ENCODE measurements at places on chromosomes 5 and 9. TPM values are rescaled to one million over a fixed set of nuclear protein-coding genes. Genes with fewer than 3 reads are reported as not detected.

DNA sequence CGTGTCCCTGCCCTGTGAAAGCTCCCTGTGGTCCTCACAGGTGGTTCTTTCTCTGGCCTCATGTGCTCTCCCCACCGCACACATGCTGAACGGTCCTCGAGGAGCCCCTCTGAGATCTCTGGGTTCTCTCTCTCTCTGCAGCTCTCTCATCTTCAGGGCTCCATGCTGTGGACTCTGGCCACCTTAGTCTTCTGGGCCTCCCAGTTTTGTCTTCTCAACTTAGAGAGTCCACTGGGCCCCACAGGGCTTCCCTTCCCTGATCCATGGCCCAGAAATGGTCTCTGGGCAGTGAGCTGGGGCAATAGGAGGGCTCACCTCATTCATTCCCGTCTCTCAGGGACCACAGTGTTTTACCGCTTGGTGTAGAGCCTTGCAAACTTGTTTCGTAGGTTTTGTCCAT lies 26.4 kb downstream of the FGD3 start:
- no peaks in the 10 kb centered on the region for H3K36me3 ChIP-seq
- H3K27me3 ChIP-seq, result no peaks in the 10 kb centered on the region
- H3K4me3 ChIP-seq, result no peak overlapping the region
- DNase-seq, result no peak
- H3K27ac ChIP-seq, result no peak overlapping the region

DNA sequence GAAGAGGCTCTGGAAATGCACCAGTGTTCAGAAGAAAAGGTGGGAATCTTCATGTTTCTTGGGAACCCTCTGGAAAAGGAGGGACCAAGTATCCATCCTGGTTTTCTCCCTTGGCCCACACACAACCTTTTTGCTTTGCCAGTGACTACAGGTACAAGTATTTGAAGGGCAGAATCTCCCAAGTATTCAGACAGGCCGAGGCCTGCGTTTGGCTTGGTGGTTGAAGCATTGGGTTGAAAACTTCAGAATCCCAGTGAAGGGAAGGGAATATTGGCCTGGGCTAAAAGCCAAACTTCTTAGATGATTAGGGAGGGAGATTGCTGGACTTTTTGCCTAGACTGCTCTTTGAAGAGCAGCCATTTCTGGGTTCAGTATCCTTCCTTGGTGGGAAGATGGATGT lies 71.9 kb downstream of the UBAP1 start:
- peak overlapping the region; percentile 79 for H3K27ac ChIP-seq
- DNase-seq, result no peak
- peaks cover 55% of the 10 kb centered on the region for H3K4me1 ChIP-seq
- H3K4me3 ChIP-seq, result no peak overlapping the region
- peaks cover 44% of the 10 kb centered on the region for H3K36me3 ChIP-seq
- H3K27me3 ChIP-seq, result no peaks in the 10 kb centered on the region

GRCh38 chr5:57494104-57495098 lies 11.8 kb upstream of the ACTBL2 start:
- DNase-seq, result peak; percentile 73
- H3K36me3 ChIP-seq, result no peaks in the 10 kb centered on the region
- no peaks in the 10 kb centered on the region for H3K27me3 ChIP-seq
- H3K4me1 ChIP-seq, result peaks cover 9% of the 10 kb centered on the region
- H3K4me3 ChIP-seq, result no peak overlapping the region

- H3K27ac ChIP-seq, result no peak overlapping the region
- H3K27me3 ChIP-seq, result no peaks in the 10 kb centered on the region
- H3K4me1 ChIP-seq, result no peaks in the 10 kb centered on the region
- H3K4me3 ChIP-seq, result no peak overlapping the region
Observed at GRCh38 chr5:115450741-115451140, 93.8 kb downstream of the FEM1C start.

GRCh38 chr5:38401145-38401544 lies 142.8 kb downstream of the EGFLAM start:
- H3K36me3 ChIP-seq, result no peaks in the 10 kb centered on the region
- H3K27me3 ChIP-seq, result no peaks in the 10 kb centered on the region
- H3K4me1 ChIP-seq, result no peaks in the 10 kb centered on the region
- H3K27ac ChIP-seq, result no peak overlapping the region
- no peak overlapping the region for H3K4me3 ChIP-seq

DNA sequence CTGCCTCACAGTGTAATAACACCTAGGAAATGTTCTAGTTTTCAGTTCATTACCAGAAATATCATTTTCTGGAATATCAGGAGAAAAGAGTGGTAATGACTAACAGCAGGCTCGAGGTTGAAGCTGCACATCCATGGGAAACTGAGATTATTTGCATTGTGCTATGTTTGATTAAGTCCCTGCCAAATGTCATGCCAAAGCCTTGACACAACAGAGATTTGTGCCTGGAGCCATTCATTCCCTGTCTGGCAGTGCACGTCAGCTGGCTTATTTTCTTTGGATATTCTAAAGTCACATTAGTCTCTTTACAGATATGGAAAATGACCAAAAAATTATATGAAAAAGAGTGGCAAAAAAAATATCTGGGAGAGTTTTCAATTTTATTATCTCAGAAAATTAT lies 848.0 kb downstream of the PTPRD start:
- no peaks in the 10 kb centered on the region for H3K27me3 ChIP-seq
- H3K4me3 ChIP-seq, result no peak overlapping the region
- H3K27ac ChIP-seq, result peak overlapping the region; percentile 17
- no peaks in the 10 kb centered on the region for H3K36me3 ChIP-seq
- no peak for DNase-seq

Gene SV2C
- total RNA-seq, result not detected

Gene LCN9
- total RNA-seq, result not detected

All from ascending aorta (tissue), 2 donors.